Naive thymus-derived CD4-positive, alpha-beta T cell (primary cell): ENCODE measurements at places on chromosomes 7 and 10. TPM values are rescaled to one million over a fixed set of nuclear protein-coding genes. Genes with fewer than 3 reads are reported as not detected.

DNA sequence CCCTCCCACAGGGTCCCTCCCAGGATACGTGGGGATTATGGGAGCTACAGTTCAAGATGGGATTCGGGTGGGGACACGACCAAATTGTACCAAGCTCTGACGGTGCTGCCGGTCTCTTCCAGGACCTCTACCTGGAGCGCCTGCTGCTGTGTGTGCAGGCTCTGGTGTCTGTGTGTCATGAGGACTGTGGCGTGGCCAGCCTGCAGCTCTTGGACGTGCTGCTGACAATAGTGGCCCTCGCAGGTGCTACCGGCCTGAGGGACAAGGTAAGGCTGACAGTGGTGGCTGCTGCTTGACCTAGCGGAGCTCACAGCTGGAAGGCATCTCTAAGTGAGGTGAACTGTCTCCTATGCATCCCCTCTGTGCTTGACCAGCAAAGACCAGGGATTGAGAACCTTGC, 34.5 kb upstream of the PRKAR1B start:
- no peak overlapping the region for H3K4me3 ChIP-seq
- no peak overlapping the region for H3K27ac ChIP-seq
- peaks cover 85% of the 10 kb centered on the region for H3K36me3 ChIP-seq
- no peak for DNase-seq

GRCh38 chr7:96996958-96997511, 8.3 kb upstream of the DLX6 start:
- DNase-seq, result no peak
- no peak overlapping the region for H3K4me3 ChIP-seq

DNA sequence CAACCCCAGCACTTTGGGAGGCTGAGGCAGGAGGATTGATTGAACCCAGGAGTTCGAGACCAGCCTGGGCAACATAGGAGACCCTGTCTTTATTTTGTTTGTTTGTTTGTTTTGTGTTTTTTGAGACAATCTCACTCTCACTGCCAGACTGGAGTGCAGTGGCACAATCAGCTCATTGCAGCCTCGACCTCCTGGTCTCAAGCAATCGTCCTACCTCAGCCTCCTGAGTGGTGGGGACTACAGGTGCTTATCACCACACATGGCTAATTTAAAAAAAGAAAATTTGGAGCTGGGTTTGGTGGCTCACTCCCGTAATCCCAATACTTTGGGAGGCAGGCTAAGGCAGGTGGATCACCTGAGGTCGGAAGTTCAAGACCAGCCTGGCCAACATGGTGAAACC, 30.6 kb upstream of the CCL24 start:
- H3K27ac ChIP-seq, result no peak overlapping the region
- no peak overlapping the region for H3K4me3 ChIP-seq
- no peaks in the 10 kb centered on the region for H3K4me1 ChIP-seq
- no peaks in the 10 kb centered on the region for H3K36me3 ChIP-seq
- no peak for DNase-seq

- H3K27me3 ChIP-seq, result no peaks in the 10 kb centered on the region
- no peaks in the 10 kb centered on the region for H3K36me3 ChIP-seq
- no peaks in the 10 kb centered on the region for H3K4me1 ChIP-seq
- no peak overlapping the region for H3K27ac ChIP-seq
- DNase-seq, result no peak
Measured at GRCh38 chr7:113521468-113521867, 397.3 kb downstream of the PPP1R3A start.

ZNF736 gene
- 54.2 TPM for total RNA-seq
